GM23248 (cell line): ENCODE measurements at places on chromosomes 5 and 9.

- DNase-seq, result no peak
These were observed 35.3 kb upstream of the VCAN start for GRCh38 chr5:83436276-83436675.

DNA sequence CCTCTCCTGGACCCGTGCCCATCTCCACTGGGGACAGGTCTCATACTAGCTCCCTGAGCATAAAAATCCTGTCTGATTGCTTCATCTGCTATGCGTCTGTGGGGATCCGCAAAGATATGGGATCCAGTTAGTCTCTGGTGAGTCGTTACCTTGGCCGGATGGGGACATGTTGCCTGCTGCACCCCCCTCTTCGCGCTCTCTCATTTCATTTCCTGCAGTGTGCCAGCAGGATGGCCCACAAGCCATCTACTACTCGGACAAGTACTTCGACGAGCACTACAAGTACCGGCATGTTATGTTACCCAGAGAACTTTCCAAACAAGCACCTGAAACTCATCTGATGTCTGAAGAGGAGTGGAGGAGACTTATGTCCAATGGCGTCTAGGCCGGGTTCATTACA, 17.0 kb upstream of the CEP78 start:
- no peak for DNase-seq

DNA sequence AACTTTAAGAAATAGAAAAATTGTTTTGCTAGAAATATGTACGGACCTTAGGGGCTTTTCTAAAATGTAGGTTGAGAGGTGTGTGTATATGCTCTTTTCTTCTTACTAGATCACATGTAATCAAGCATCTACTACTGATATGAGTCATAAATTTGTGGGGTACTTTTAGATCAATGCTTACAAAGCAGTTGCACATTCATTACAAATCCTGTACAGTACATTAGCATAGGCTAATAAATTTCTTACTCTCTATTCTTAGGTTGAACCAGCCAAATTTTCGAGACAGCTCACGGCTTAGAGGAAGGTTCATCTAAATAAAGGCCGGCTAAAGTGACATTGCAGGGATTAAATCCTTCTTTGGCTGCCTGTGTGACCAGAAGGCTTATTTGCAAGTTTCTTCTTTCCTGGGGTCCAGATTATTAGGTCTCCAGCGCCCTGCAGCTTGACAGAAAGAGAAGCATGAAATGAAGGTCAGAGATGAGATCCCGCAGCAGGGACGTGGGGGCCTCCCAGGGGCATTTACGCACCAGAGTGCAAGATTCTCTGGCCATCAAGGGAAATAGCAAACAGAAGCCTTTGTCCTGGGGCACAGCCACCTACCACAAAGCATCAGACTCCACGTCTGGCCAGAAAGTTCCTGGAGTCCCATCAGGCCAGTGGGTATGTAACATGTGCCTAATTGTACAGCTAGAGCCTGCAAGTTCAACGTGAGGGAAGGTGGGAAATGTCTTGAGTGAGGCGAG, 53.0 kb downstream of the NIM1K start:
- DNase-seq, result no peak

DNA sequence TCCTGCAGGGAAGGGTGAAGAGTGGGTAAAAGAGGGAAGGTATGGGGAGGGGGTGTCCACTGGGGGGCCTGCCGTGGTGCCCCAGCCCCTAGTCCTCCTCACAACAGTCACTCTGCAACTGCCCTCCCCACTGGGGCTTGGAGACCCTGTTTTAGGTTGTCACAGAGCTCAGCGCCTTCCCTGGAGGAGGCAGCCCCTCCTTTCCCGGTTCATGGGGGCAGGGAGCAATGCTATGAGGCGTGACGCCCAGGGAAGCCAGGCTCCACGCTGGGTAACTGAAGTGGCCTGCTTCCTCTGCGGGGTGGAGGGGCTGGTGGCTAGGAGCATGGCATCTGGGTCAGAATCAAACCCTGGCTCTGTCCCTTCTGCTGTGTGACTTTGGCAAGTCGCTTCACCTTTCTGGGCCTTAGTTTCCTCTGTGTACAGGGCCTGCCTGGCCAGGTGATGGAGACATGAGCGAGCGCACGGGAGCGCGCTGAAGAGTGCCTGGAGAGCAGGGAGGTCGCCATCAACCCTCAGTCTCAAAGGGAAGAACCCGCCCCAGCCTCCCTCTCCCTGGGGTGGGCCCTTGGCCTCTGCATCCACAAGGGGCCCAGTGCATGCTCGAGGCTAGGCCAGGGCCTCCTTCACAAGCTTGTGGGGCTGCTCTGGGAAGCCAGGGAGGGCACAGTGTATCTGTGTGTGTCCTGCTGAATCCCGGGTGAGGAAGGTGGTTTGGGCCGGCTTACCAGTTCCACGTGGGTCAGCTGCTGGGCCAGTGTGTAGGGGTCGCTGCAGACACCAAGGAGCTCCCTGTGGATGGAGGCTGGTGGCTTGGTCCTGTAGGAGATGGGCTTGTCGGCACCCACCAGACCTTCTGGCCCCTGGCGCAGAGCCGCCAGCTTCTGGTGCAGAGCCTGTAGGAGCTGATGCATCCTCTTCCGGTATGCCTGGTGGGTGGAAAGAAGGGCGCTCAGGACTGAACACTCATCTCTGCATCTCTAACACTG, 56.4 kb upstream of the RNF130 start:
- DNase-seq, result no peak

GRCh38 chr9:94788570-94789105, 62.1 kb downstream of the AOPEP start:
- DNase-seq, result no peak

DNA sequence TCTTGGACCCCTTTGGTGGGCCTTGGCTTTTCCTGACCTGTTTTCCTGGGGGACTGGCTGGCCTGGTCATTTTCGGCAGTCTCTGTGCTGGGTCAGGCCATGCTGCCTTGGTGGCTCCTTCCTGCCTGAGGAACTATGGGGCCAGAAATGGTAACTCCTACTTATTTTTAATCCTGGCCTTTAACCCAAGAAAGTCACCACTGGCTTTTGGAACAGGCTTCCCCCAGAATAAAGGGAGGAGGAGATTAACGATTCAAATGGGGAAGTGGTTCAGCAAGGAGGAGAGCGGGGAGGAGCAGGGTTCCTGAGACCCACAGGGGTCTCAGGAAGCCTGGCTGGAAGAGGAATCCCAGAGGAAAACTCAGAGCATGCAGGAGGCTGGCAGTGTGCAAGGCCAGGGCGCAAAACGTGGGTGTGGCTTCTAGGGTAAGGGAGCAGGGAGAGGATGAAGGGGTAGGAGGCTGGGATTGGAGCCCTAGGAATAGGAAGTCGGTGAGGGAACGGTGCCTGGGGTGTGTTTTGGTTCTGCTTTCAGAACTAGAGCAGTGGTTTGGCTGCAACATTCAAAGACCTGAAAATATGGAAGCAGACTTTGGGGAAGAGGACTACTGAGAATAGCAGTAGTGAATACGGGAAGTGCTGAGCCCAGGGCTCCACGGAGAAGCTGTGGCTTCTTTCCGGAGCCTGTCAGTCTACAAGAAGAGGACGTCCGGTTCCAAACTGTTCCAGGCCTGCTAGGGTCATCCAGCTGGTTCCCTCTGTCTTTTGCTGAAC, 271.1 kb upstream of the KLF4 start:
- DNase-seq, result no peak

GRCh38 chr9:95791286-95791685, 84.2 kb upstream of the ERCC6L2 start:
- no peak for DNase-seq

DNA sequence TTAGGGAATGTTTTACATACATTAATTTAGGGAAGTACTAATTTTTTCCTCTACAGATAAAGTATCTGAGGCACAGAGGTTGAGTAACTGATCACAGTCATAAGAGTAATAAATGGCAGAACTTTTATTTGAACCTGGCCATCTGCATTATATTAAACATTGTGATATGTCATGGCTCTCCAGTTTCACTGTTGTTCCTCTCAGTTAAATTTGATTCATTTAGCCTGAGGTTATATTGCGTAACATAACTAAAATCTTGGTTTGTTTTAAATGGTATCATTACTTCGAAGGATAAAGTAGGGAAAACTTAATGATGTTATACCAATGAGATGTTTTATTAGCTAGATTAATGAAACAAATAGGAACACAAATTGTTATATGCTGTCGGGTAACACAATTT, 284.4 kb downstream of the KDM4C start:
- DNase-seq, result peak; percentile 43

- DNase-seq, result no peak
These were observed 924 bp upstream of the NEURL1B start for GRCh38 chr5:172640139-172640538.

GRCh38 chr9:88898039-88898720, 93.1 kb upstream of the S1PR3 start:
- DNase-seq, result no peak

GRCh38 chr9:119868694-119869093, 499.5 kb upstream of the BRINP1 start:
- DNase-seq, result no peak

DNA sequence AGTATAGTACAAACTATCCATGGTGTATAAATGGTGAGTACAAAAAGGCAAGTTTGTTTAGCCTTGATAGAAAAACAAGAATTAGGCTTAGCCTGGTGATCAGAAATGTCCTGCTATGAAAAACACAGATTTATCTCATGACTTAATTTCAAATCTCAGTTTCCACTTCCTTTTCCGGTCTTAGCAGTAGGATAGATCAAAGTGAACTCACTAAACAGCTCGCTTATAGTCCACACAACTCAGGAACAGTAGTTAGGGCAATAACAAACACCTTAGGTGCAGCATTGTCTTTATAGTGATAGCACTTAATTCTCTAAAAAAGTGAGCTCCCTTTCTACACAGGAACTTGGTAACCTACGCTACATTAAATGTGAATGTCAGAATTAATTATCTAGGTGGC, 11.4 kb downstream of the GOLGA1 start:
- DNase-seq, result no peak

- no peak for DNase-seq
These were observed 1.6 kb downstream of the QRFP start for GRCh38 chr9:130895038-130895437.

- DNase-seq, result no peak
These were observed 200.6 kb upstream of the IRX1 start for GRCh38 chr5:3394891-3395599.

DNA sequence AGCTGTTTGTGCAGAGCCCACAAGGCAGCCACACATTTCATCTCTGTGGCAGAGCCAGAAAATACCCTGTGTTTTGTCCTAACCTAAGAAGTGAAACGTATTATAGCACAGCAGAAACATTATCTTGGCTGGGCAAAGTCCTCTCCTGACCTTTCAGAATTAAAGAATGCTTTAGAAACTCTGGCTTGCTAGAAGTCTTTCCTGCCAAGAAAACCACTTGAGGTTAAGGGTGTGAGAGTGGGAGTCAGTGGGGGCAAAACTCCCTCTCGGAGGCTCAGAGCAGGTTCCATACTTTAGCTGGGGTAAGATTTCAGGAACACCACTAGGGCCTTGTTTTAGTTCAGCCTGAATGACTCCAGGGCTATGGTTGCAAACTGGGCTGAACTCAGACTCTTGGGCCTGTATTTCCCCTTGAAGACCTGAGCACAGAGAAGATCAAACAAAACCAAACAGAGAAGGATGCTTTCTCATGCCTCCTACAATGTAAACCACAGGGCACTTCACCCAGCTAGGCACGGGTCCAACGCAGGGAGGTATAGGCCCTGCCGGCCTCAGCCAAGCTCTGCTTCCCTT, 48.0 kb downstream of the ZNF366 start:
- no peak for DNase-seq

GRCh38 chr5:158552241-158552640, 547.5 kb downstream of the EBF1 start:
- no peak for DNase-seq

- no peak for DNase-seq
These were observed 12.9 kb downstream of the INPP5E start for GRCh38 chr9:136426787-136427186.

- peak; percentile 48 for DNase-seq
These were observed 1.2 kb downstream of the SGCD start for GRCh38 chr5:156328161-156328560.

DNA sequence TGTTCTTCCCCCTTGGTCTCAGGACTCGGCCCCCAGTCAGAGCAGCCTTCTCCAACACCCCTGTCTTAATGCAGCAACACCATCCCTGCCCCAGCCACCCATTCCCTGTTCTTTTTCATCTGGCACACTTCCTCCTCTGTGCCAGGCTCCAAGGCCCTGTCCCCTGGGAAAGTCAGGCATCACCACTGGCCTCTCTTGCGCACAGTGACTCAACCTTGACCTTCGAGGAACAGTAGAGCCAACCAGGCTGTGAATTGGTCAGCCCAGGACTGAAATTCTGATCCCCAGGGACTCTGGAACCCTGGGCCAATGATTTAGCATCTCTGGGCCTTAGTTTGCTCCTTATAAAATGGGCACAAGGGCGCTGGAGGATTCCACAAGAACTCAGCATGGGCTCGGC, 10.5 kb upstream of the RALGDS start:
- peak; percentile 51 for DNase-seq

DNA sequence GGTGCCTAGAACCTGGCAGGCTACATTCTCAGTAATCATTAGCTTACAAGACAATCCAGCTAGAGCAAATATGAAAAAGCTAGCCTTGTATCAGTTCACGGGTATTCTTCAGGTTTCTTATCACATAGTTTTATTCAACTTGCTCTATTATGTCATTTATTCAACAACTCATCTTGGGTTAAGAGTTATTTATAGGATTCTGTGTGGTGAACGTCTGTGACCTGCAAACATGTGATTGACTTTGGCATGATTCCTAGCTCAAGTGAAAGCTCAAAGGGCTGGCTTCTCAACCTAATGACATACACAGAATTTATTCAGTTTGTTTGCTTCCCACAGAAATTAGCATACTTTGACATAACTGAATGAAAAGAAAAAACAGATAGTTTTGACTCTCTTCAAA, 173.1 kb downstream of the PLPPR1 start:
- no peak for DNase-seq

GRCh38 chr5:122743261-122743660, 31.6 kb upstream of the SNX2 start:
- DNase-seq, result no peak

GRCh38 chr9:101226161-101226560, 158.6 kb downstream of the BAAT start:
- no peak for DNase-seq

DNA sequence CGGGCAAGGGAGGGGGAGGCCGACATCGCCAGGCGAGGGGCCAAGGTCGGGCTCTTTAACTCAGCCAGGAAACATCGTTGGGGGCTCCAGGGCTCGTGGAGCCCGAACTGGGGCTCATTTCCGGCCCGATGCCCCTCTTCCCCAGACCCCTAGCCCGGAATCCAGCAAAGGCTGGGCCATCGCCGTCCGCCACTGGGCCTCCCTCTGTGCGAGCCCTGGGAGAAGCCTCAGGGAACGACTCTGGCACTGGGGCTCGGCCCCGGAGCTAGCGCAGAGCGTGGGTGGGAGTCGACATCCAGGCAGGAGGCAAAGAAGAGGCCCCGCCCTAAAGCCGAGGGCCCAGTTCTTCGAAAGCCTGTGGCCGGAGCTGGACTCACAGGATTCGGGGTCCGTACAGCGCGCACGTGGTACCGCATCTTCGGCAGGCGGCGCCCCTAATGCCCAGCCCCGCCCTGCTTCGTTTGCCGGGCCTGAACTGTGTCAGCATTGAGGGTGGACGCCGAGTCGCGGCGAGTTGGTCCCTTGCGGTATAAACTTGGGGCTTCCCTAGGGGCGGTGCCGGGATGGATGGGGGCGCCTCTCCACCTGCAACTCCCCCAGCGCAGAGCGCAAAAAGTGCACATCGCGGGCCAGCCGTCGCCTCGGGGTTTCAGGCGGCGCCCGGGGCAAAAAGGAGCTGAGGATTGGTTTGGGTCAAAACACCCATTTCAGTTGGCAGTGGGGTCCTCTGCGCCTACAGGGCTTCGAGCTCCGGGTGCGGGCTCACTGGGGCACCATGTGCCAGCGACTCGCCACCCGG, 3.6 kb upstream of the PAX5 start:
- peak; percentile 54 for DNase-seq

- no peak for DNase-seq
These were observed 127.8 kb upstream of the CCDC180 start for GRCh38 chr9:97179616-97180015.

- no peak for DNase-seq
These were observed 7.6 kb downstream of the SHROOM1 start for GRCh38 chr5:132822650-132823480.
